ENCODE measurements at places on chromosomes 11 and 22.

DNA sequence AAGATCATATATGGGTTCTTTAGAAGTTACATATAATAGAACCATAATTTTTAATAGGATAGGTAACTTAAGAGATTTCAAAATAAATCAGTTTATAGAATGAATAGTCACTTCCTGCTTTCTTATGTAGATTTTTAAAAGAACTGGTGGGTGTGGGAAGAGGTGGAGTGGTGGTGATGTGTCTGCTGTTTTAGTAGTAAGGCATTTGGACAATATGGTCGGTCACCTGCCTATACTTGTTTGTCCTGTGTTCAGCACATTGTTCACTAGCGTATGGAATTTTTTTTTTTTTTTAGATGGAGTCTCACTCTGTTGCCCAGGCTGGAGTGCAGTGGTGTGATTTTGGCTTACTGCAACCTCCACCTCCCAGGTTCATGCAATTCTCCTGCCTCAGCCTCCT, 39.3 kb downstream of the CCDC81 start:
- no peak overlapping the region for H3K4me3 ChIP-seq
- no peak overlapping the region for H3K27ac ChIP-seq

DNA sequence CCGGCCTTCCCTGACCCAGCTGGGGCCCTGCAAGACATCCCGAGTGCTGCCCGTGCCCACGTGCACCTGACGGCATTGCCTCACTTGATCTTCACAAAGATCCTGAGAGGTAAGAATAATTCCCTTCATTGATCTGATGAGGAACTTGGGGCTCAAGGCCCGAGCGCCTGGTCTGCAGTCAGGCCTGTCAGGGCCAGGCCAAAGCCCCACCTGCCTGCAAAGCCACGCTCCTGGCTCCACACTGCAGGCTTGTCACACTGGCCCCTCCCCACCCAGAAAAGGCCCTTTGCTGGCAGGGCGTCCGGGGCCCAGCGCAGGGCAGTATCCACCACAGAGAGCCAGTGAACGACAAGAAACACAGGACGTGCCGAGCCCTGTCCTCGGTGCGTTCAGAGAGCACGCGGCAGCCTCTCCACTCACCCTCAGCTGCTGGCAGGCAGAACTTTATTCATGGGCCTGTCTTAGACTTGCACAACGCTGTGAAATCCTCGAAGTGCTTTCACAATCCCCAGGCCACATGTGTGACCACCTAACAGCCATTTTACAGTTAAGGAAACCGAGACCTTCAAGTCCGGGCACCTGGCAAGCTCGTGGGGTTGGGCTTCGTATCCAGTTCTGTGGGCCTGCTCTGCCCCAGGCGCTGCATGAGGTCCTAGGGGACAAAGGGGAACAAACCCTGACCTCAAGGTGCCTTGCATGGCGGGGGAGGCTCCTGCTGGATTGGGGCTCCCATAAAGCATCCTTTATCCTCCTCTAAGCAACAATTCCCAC, 14.8 kb downstream of the KIAA0930 start:
- H3K36me3 ChIP-seq: no peaks in the 10 kb centered on the region
- no peak for DNase-seq
- H3K4me1 ChIP-seq: peaks cover 14% of the 10 kb centered on the region
- no peaks in the 10 kb centered on the region for H3K27me3 ChIP-seq
- no peak overlapping the region for H3K27ac ChIP-seq

- H3K27me3 ChIP-seq: peaks cover 2% of the 10 kb centered on the region
- no peak for DNase-seq
- H3K27ac ChIP-seq: no peak overlapping the region
Measured at GRCh38 chr11:44823006-44823405, 96.2 kb downstream of the TSPAN18 start.

- peak overlapping the region; percentile 77 for H3K4me3 ChIP-seq
- peak overlapping the region; percentile 74 for H3K27ac ChIP-seq
- DNase-seq: no peak
- no peaks in the 10 kb centered on the region for H3K36me3 ChIP-seq
- peaks cover 27% of the 10 kb centered on the region for H3K4me1 ChIP-seq
Measured at GRCh38 chr22:37907036-37907954, 1.2 kb downstream of the MICALL1 start.

GRCh38 chr22:24944217-24944937, 2.1 kb downstream of the LHFPL7 start:
- H3K27me3 ChIP-seq: peaks cover 17% of the 10 kb centered on the region
- H3K36me3 ChIP-seq: no peaks in the 10 kb centered on the region
- no peak overlapping the region for H3K27ac ChIP-seq
- no peak overlapping the region for H3K4me3 ChIP-seq
- peaks cover 4% of the 10 kb centered on the region for H3K4me1 ChIP-seq

GRCh38 chr11:1933416-1934334, 13.5 kb upstream of the MRPL23 start:
- peak overlapping the region; percentile 17 for H3K27ac ChIP-seq
- H3K4me1 ChIP-seq: peaks cover 5% of the 10 kb centered on the region
- no peak for DNase-seq
- peaks cover 22% of the 10 kb centered on the region for H3K27me3 ChIP-seq
- no peak overlapping the region for H3K4me3 ChIP-seq
- no peaks in the 10 kb centered on the region for H3K36me3 ChIP-seq

DNA sequence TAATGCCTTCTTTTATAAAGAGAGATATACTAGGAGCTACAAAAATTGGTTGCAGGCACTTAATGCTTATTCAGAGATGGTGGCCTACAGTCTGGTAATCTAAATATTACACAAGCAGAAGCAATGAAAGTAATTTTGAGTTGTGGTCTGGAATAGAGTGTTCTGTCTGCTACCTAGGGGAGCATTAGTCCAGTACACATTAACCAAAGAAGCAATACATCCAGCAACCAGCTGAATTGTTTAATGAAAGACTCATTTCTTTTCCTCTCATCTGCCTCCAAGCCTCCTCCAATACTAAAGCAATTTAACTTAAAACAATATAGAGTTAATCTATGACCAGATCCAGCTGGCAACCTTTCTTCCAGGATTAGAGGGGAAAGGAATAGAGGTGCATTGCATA, 877.1 kb upstream of the CNTN5 start:
- no peaks in the 10 kb centered on the region for H3K4me1 ChIP-seq
- no peak overlapping the region for H3K4me3 ChIP-seq
- no peaks in the 10 kb centered on the region for H3K27me3 ChIP-seq
- no peaks in the 10 kb centered on the region for H3K36me3 ChIP-seq

DNA sequence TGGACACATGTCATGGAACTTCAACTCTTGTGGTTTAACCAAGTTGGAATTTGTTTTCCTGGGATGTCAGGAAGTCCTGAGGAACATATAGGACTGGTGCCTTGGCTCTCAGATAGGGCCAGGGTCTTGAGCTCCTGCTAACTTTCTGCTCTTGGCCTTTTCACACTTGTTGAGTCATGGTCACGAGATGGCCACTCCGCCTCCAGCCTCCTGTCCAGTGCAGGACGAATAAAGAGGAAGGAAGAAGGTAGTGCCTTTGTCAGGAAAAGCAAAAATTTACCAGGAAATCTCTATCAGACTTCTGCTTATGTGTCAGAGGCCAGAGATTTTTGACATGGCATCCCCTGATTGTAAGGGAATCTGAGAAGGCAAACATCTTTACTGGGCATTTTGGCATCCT, 89.1 kb upstream of the ARHGAP20 start:
- H3K4me3 ChIP-seq: no peak overlapping the region
- no peaks in the 10 kb centered on the region for H3K27me3 ChIP-seq

GRCh38 chr11:23765682-23766252, 731.1 kb upstream of the LUZP2 start:
- H3K36me3 ChIP-seq: no peaks in the 10 kb centered on the region
- H3K4me1 ChIP-seq: no peaks in the 10 kb centered on the region
- H3K4me3 ChIP-seq: no peak overlapping the region

DNA sequence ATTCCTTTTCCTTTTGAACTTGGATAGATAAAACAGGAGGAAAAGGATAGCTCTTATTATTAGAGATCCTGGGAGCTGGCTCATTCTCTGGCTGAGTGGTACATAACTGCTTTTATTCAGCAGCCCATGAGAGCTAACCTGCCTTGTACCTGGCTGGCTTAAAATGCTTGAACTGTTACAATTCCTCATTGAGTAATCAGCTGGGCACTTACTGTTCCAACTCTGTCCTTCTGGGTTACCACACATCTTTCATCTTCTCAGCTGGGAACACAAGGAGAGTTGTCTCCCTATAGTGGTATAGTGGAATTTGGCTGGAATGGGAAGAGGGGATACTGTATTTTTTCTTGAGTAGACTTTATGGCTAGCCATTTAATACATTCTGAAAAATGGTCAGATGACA, 39.8 kb upstream of the SPTBN2 start:
- no peak for DNase-seq
- H3K36me3 ChIP-seq: no peaks in the 10 kb centered on the region
- H3K4me1 ChIP-seq: no peaks in the 10 kb centered on the region
- H3K4me3 ChIP-seq: no peak overlapping the region
- no peak overlapping the region for H3K27ac ChIP-seq

GRCh38 chr11:35546317-35546716, 20.9 kb upstream of the PAMR1 start:
- no peaks in the 10 kb centered on the region for H3K4me1 ChIP-seq
- H3K36me3 ChIP-seq: no peaks in the 10 kb centered on the region
- no peak overlapping the region for H3K27ac ChIP-seq
- H3K27me3 ChIP-seq: peaks cover 3% of the 10 kb centered on the region
- DNase-seq: no peak

DNA sequence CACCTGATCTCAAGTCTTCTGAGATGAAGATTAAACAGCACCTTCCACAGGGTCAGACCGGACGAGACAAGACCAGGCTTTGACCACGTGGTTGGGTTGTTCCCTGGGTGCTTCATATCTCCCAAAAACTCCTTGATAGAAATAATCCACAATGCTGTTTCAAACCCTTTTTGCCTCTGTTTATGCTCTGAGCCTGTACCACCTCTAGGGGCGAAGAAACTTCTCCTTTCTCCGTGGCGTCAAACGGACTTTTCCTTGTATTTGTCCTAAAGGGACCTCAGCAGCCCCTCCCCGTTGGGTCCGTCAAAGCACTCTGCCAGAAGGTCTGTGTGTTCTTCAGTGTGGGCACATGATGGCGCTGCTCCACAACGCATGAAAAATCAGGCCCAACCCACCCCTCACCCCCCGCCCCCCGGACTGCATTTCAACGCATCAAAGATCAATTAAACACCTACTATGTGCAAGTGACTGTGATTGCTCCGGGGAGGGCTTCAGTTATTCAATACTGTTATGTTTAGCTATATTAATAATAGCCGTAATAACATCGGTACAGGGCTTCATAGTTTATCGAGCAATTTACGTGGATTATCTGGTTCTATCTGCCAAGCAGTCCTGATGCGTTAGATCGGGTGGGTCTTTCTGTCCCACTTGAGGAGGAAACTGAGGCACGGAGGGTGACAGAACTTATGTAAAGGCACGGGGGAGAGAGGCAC, 17.3 kb upstream of the EIF3D start:
- H3K4me3 ChIP-seq: no peak overlapping the region
- H3K4me1 ChIP-seq: peaks cover 37% of the 10 kb centered on the region
- no peaks in the 10 kb centered on the region for H3K36me3 ChIP-seq

- no peaks in the 10 kb centered on the region for H3K36me3 ChIP-seq
- no peaks in the 10 kb centered on the region for H3K4me1 ChIP-seq
Measured at GRCh38 chr11:87394924-87395323, 357.2 kb downstream of the TMEM135 start.

DNA sequence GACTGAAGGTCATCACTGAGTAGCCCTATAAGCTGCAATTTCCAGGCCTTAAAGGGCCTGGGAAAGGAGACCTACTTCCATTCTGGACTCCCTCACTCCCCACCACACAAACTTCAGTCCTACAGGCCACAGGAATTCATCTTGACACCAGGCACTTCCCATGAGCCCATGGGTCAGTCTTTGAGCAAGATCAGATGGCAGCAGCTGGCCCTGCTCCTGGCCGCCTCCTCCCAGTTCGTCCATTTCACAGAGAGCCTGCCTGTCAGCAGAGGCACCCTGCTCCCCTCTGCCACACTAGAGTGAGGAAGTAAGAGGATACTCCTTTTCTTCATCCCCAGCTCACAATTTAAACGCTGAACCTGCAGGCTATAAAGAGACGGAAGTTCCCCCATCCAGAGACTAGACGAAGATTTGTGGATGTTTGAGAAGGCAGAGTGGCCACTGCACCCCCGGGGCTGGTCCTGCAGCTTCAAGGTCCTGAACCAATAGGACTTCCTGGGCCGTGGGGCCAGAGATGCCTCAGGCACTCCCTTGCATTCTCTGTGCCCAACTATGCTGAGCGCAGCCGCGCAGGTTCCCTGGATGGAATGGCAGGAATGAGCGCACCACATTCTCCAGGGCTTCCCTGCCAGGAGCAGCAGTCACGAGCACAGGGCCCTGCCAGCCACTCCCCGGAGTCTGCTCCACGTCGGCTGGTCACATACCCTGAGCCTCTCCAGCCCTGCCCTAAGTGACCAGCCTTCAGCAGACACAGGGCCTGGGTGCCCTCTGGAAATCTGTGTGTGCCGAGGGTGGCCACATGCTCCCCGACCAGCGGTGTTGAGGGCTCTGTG, 33.5 kb upstream of the BID start:
- H3K36me3 ChIP-seq: peaks cover 3% of the 10 kb centered on the region
- no peak for DNase-seq
- no peak overlapping the region for H3K4me3 ChIP-seq
- peak overlapping the region; percentile 9 for H3K27ac ChIP-seq

- peak overlapping the region; percentile 90 for H3K27ac ChIP-seq
- H3K27me3 ChIP-seq: no peaks in the 10 kb centered on the region
- H3K4me1 ChIP-seq: peaks cover 25% of the 10 kb centered on the region
- peak overlapping the region; percentile 88 for H3K4me3 ChIP-seq
Measured at GRCh38 chr22:21628386-21629254, 1.2 kb downstream of the YDJC start.

GRCh38 chr11:103844327-103845215, 191.9 kb upstream of the DDI1 start:
- no peak overlapping the region for H3K27ac ChIP-seq
- DNase-seq: no peak
- no peaks in the 10 kb centered on the region for H3K4me1 ChIP-seq

DNA sequence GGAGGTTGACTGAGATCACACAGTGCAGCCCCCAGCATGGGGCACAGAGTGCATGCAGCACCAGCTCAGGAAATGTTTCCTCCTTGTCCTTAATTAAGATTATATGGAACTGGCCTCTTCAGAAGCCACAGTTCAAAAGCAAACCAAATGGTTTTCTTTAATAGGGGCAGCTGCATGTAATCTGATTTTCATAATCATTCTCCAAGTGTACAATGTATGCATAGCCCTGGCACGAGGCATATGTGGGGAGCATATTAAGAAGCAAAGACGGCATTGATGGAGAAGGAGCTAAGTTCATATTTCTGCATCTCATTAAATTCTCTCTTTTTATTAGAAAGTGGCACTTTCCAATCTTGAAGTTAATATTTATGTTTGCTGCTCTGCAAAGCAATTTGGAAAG, 9.9 kb upstream of the PARVB start:
- no peaks in the 10 kb centered on the region for H3K27me3 ChIP-seq
- H3K27ac ChIP-seq: no peak overlapping the region
- peaks cover 2% of the 10 kb centered on the region for H3K4me1 ChIP-seq
- H3K36me3 ChIP-seq: no peaks in the 10 kb centered on the region

GRCh38 chr11:44982496-44983062, 31.9 kb upstream of the TP53I11 start:
- H3K4me3 ChIP-seq: no peak overlapping the region
- no peaks in the 10 kb centered on the region for H3K36me3 ChIP-seq
- peaks cover 7% of the 10 kb centered on the region for H3K27me3 ChIP-seq
- DNase-seq: no peak

DNA sequence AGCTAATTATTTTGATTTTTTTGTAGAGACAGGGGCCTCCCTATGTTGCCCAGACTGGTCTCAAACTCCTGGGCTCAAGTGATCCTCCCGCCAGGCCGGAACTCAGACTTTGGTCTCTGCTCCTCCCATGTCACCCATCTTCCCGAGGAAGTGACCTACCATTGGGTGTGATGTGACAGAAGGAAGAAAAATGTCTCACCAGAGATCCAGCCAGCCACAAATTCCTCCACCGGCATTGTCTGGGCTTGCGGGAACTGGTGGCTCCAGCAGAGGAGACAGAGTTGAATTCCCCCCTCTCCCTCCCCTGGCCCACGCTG, 772 bp downstream of the SLC25A45 start:
- H3K4me1 ChIP-seq: peaks cover 34% of the 10 kb centered on the region
- DNase-seq: no peak
- no peaks in the 10 kb centered on the region for H3K36me3 ChIP-seq
- peak overlapping the region; percentile 89 for H3K4me3 ChIP-seq
